NCI-H2029 (cell line): ENCODE measurements at places on chromosomes 3 and 15.

- DNase-seq: no peak
Measured at GRCh38 chr15:68311464-68311835, 33.9 kb downstream of the FEM1B start.

- DNase-seq: no peak
Measured at GRCh38 chr15:51274956-51275355, 63.4 kb downstream of the CYP19A1 start.

- no peak for DNase-seq
Measured at GRCh38 chr3:47109393-47109792, 54.5 kb downstream of the SETD2 start.

- DNase-seq: no peak
Measured at GRCh38 chr15:67806536-67806935, 18.8 kb upstream of the SKOR1 start.

- peak; percentile 13 for DNase-seq
Measured at GRCh38 chr3:18237251-18238005, 187.7 kb downstream of the SATB1 start.

DNA sequence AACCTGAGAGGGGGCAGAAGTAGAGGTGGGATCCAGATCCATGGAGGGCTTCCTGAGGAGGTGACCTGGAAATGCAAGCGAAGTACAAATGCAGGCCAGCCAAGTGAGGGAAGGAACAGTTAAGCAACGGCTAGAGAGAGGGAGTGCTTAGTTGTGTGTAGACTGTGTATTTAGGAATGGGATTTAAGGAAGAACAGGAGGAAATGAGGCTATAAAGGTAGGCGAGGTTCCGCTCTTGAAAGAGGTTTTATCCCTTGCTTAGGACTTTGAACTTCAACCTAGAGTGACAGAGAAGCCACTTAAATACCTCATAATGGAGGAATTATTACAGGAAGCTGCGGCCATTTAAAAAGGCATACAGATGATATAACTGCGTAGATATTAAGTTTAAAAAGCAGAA is 295.1 kb downstream of the THSD4 start:
- no peak for DNase-seq

DNA sequence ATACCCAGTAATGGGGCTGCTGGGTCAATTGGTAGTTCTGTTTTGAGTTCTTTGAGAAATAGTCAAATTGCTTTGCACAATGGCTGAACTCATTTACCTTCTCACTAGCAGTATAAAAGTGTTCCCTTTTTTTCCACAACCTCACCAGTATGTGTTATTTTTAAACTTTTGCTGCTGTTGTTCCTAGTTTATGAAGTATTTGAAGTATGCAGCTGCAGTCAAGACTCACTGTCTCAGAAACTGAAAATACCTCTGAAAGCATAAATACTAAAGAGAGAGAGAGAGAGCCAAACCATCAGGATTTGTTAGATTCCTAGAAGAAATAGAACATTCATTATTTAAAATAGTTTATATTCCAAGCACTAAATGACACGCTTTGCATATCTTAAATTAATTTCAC is 764.2 kb downstream of the NTRK3 start:
- no peak for DNase-seq

DNA sequence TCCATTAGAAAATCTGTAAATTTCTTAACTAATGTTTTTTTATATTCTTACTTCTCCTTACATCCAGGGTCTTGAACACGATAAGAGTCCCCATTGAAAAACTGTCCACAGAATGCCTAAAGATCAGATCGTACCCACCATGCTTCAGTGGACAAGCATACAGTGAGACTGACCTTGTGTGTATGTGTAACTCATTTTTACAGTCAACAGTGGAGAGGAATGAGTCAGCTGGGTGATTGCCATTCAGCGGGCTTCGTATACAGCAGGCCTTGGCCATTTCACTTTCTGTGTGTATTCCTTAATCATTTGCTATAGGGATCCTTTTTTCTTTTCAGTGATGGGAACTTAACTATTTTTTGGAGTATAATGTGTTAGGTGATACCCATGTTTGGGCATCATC is 10.6 kb downstream of the PARP14 start:
- DNase-seq: no peak

DNA sequence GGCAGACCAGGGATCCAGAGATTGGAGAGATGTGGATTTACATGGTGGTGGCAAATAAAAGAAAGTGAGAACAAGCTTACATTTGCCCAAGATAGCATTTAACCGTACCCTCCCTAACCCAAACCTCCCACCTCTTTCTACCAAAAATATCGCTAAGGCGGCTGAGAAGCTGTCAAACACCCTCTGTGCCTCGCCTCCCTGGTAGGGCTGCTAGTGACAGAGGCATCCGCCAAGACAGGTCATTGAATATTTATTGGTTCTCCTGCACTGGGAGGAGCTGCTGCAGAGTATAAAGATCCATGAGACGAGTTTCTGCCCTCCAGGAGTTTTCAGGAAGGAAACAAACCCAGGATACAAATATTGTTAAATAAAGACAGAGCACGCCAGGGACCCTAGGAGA is 107.3 kb upstream of the TMC3 start:
- DNase-seq: no peak

- DNase-seq: no peak
Measured at GRCh38 chr3:125107861-125108567, 52.2 kb upstream of the HEG1 start.

DNA sequence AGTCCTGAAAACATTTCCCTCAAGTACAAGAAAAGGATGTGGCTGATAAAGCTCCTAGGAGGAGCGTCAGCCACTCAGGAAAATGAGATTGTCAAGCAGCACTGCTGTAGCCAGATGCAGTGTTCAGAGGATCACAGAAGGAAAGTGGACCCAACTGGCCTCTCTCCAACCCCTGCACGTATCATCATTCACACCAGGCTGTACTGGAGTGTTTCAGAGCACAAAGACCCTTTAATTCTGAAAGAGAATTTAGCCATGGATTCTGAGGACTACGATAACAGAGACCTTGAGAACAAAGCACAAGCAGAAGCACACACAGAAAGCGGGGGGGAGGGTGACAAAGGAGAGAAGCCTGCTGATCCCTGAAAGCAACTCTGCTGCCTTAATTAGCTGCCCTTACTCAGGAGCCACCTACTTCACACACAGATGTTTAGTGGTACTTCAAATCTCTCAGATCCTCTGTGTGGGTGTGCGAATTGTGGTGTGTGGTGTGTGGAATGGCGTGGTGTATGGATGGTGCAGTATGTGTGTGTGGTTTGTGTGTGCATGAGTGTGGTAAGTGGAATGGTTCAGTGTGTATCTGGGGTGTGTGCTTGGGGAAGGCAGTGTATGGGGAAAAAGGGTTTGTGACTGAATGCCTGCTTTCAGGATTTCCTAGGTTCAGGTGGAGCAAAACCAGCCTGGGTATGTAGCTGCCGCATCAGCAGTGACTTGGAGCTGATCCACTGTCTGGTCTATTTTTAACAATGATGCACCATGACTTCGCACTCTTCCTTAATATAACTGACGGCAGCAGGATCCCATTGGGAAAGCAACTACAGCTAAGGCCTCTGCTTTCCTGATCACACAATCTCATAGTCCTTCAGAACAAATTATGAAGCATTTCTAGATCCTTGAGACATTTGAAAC is 192.5 kb downstream of the RSL24D1 start:
- DNase-seq: no peak

- DNase-seq: no peak
Measured at GRCh38 chr3:195550723-195551122, 7.6 kb upstream of the PPP1R2 start.

DNA sequence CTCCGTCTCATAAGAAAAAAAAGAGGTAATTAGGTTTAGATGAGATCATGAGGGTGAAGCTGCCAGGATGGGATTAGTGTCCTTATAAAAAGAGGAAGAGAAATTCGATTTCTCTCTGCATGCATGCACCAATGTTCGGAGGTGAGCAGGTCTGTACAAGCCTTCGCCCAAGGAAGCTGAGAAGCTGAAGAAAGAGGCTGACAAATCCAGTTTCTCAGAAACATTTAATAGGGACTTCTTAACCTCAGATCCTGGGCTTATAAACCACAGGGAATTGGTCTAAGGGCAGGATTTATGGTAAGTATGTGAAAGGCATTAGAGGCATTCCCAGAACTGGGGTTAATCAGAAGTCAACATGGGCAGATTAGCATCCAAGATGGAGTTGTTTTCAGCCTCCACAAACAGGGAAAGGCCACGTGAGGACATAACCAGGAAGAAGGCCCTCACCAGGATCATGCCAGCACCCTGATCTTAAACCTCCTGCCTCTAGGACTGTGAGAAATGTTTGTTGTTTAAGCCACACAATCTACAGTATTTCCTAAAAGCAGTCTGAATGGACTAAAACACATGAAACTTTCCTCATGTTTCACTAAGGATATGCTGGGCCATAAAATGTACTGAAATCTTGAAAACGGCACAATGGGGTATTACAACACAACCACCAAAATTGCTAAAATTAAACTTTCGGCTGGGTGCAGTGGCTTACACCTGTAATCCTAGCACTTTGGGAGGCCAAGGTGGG is 11.3 kb downstream of the SHISA5 start:
- no peak for DNase-seq

DNA sequence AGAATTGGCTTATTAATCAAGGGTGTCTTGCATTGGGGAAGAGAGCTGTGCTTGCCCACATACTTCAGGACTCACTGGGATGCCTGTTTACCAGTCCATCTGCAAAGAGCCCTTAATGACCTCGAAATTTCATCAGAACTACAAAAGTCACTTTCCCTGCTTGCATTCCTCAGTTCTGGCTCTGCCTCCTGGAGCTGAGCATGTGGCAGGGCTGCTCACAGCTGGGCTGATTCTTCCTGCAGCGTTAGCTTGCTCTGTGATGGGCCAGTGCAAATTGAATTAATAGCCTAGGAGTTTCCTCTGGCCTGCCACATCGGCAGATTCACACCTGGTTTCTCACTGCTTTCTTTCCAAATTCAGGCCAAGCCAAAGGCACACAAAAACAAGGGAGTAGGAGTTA is 108.9 kb downstream of the DUT start:
- DNase-seq: no peak

- DNase-seq: no peak
Measured at GRCh38 chr15:75037685-75038084, 14.3 kb downstream of the PPCDC start.

DNA sequence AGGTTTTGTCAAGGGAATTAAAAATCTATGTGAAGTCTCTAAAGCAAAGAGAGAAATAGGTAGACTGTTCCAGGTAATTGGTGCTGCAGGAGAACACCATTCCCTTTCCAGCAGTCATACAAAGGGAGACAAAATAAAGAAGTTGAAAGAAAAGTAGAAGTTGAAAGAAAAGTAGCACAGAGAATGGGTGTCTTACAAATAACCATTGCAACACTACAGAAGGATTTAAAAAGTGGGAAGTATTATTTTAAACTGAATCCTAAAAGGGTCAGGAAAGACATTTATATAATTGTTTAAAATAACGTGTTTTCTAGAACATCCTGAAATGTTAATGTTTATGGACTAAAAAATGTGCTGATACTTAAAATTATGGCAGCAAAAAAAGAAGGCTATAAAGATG is 223.8 kb downstream of the RSRC1 start:
- no peak for DNase-seq

DNA sequence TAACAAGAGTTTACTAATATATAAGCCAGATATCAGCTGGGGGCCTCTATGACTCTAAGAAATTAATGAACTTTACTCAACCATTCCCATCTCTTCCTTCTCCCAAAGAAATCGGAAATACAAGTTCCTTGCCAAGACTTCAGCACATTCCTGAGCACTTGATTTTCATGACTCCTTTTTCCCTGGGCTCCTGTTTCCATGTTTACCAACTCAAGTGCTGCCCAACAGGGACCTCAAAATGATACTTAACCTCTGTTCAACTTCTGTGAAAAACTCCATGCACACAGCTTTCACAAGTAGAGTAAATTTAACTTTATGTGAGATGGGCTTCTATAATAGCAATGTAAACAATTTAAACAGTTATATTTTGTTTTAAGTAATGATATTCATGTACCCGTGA is 315.8 kb upstream of the CDIN1 start:
- DNase-seq: no peak

DNA sequence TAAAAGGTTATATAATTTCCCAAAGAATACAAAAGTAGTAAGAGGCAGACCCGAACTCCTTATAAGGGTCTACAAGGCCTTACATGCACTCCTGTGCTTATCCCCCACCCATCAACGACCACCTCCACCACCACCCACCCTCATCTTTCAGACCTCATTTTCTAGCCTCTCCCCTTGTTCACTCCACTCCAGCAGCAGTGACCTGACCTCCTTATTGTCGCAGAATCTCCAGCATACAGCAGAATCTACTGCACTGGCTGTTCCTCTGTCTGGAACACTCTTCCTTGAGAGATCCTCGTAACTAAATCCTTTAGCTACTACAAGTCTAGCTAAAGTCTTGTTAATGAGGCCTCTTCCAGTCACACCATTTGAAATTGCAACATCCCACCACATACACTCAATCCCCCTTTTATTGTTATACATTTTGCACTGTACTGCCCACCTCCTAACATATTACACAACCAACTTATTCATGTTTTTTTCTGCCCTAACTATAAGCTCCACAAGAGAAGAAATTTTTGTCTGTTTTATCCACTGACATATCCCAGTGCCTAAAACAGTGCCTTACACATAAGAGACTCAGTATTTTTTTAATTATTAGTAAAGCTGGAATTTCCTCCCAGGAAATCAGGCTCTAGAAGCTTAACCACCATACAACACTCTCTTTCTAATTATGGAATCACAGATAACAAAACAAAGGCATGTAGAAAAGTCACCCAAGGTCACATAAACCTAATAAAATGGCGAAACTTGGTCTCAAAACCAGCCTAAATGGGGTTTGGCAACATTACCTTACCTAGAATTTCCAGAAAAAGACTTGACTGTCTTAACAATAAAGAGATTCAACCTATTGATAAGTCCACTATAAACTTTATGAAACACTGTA is 40.2 kb downstream of the ZNF148 start:
- DNase-seq: no peak

DNA sequence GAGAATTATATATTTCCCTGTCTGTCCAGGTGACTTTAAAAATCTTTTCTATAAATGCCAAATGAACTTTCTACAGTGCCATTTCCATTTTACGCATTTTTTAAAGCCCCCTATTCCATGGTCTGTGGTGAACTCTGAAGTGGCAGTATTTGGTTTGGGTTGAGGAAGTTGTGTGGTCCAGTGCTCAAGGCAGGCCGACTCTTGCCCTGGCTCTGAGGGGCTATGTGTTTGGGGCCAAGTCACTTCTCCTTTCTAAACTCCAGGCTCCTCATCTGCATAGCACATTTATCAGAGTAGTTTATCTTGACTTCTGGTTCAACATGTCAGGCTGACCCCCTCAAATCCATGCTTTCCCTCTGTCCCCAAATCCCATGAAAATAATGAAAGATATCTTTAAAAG is 14.1 kb downstream of the TTC21A start:
- DNase-seq: no peak
